ENCODE measurements at places on chromosomes 7 and 10.

DNA sequence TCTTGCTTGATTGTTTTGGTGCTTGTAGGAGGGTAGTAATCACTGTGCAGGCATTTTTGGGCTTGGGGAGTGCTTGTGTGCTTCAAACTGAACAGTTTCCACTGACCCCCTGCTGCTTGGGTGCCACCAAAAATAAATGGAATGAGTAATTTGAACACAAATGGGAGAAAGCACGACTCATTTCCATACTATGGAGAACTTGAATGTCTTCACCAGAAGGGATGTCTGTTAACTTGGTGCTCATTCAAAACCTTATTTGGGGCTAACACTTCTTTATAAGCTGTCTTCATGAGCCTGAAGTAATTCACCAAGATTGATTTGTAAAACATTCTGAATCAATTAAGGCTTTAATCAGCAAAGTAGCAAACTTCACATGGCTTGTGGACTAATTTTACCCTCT is 560.3 kb downstream of the SDK1 start:
- DNase-seq = no peak

GRCh38 chr10:78687626-78688025 is 381.1 kb upstream of the ZMIZ1 start:
- no peak for DNase-seq

DNA sequence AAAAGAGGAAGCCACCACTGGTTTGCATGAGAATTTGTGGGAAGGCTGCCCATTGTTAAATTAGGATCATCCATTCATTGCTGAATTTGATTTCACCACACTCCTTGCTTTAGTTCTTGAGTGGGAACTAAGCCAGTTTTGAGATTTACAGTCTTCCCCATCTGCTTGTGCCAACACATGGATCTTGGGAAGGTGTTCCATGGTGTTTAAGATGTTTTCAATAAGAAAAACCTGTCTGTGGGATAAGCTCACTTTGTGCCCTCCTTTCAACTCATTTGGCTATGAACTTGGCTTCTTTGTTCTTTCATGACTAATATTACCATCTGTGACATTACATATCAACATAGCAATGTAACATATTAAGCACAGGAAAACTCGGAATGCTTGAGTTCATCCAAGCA is 73.2 kb downstream of the INHBA start:
- no peak for DNase-seq

GRCh38 chr7:120684463-120684862 is 173.5 kb downstream of the TSPAN12 start:
- no peak for DNase-seq

GRCh38 chr7:133155642-133156041 is 73.8 kb upstream of the CHCHD3 start:
- no peak for DNase-seq

GRCh38 chr7:148337246-148337965 is 253.2 kb upstream of the C7orf33 start:
- DNase-seq = no peak

GRCh38 chr7:82839555-82839954 is 323.1 kb downstream of the PCLO start:
- no peak for DNase-seq

- no peak for DNase-seq
Measured at GRCh38 chr10:129547608-129548007, 80.6 kb downstream of the MGMT start.

DNA sequence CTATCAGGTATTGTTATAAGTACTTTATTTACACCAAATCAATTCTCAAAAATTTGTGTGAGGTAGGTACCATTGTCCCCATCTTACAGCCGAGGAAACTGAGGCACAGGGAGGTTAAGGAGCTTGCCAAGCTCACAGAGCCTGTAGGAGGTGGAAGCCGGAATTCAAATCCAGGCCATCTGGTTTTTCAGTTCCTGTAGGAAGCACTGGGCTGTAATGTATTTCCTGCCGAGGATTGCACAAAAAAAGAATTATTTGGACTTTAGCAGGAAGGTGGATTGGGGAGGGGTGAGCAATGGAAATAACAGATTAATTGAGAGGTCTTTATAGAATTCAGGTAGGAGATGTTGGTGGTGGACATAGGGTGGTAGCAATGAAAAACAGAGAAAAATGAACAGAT is 315.3 kb upstream of the AUTS2 start:
- no peak for DNase-seq

DNA sequence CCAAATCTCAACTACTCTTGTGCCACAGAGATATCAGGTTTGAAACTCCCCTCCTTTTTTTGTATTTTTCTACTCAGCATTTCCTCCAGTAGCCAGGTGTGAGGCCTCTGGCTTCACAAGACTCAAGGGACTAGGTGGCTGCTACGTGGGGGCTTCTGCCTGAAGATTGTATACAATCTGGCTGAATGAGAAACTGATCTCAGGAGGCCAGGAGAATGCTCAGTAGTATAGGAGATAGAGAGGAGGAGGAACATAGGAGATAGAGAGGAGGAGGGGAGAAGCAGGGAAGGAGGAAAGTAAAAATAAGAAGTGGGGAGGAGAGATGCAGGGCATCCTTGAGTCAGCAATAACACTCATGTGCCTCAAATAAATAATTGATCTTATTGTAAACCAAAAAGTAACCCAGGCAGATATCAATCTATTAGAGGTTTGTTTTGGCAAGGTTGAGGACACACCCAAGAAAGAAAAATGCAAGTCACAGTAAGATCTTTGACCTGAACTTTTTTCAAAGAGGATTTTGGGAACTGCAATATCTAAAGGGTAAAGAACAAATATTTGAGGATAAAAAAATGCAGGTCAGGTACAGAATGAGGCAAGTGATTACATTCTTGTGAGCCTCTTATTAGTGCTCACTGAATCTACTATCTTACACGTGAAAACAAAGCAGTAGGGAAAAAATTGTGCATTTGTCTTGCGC is 36.8 kb downstream of the AKR1C8 start:
- no peak for DNase-seq

GRCh38 chr10:13792006-13792405 is 205.2 kb downstream of the PRPF18 start:
- DNase-seq = no peak

DNA sequence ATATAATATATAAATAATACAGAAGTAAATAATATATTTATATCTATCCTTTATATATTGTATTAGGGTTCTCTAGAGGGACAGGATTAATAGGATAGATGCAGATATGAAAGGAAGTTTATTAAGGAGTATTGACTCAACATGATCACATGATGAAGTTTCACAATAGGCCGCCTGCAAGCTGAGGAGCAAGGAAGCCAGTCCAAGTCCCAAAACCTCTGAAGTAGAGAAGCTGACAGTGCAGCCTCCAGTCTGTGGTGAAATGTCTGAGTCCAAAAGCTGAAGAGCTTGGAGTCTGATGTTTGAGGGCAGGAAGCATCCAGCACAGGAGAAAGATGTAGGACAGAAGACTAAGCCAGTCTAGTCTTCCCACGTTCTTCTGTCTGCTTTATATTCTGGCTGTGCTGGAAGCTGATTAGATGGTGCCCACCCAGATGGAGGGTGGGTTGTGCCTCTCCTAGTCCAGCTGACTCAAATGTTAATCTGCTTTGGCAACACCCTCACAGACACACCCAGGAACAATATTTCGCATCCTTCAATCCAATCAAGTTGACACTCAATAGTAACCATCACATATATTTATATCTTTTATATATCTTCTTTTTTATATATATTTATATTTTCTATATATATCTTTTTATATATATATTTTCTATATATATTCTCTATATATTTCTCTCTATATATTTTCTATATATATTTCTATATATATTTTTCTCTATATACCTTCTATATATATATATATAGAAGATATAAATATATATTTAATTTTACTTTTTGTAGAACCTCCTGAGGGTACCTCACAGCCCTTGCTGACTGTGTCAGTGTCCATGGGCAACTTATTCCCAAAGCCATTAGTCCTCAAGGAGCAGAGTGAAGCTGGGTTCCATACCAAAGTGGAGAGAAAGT is 24.6 kb upstream of the AKR1B10 start:
- DNase-seq = no peak

- DNase-seq = no peak
Measured at GRCh38 chr10:43272030-43272429, 5.2 kb upstream of the RASGEF1A start.

GRCh38 chr7:151077705-151078232 is 2.8 kb downstream of the FASTK start:
- no peak for DNase-seq

GRCh38 chr10:61845950-61846268 is 55.6 kb upstream of the ARID5B start:
- no peak for DNase-seq

DNA sequence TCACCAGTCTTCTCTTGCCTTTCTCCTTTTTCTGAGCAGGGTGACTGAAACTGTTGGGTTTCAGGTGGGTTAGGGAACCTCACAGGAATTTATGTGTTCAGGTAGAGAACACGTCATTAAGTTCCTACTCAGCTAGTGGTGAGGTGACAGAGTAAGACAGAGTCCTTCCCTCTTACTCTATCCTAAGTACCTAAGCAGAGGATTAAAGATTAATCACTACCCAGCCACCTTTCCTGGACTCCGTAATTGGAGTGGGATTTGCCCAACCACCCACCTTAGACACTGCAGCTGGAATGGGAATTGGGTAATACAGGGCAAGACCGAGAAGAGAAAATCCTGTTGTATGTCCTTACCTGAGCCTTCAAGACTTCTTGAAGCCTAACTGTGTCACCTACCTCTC is 158.1 kb downstream of the LRRC4 start:
- peak; percentile 65 for DNase-seq

GRCh38 chr10:105195831-105196230 is 554.7 kb downstream of the SORCS3 start:
- DNase-seq = no peak

DNA sequence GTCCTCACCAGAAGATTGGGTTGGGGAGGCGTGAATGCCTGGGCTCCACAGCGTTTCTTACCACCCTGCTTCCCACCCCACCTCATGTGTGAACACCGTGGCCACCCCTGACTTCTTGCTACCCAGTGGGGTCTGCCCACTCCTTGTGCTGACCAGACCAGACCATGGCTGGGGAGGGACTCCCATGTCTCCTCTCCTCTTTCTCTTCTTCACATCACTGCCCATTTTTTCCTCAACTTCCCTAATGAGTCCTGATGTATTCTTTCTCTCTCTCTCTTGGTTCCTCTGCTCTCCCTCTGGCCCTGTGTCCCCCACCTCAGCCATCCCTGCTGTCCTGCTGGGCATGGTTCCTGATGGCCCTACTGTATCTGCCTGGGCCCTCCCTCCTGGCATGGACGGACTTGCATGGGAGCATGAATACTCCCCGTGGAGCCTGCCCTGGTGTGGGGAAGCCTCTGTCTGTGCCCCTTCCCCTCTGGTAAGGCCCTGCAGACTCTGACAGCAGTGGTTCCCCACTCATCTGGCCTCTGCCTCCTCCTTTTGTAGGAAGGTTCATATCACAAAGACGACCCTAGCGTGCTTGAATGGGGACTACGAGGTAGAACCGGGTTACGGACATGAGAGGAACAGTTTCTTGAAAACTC is 85.5 kb downstream of the ADCY1 start:
- no peak for DNase-seq

DNA sequence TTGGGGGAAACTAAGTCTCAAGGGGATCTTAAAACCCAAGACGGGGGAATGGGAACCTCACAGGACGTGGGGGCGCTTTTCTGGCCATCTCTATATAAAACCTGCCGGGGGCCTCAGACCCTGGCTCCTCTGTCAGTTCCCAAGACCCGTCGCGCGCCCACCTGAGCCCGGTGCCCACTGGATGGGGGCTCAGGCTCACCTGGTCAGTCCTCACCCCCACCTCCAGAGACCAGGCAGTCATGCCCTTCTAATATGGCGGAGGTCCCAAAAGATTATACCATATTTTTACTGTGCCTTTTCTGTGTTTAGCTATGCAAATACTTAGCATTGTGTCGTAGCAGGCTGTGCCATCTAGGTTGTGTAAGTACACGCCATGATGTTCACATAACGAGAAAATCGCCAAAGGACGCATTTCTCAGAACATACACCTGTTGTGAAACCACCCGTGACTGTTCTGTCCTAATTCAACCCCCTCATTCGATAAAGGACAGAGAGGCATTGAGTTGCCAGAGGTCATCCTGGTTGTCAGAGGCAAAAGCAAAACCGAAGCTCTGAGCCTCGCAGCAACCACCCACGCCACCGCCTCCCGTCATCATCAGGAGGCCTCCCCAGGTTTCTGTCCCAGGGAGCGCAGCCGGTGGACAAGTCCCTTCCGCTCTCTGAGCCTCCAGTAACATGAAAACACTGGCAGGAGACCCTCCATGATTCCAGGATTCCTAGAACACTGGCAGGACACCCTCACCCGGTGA is 28.9 kb downstream of the OAT start:
- DNase-seq = no peak

GRCh38 chr10:131982185-131982756 is 548 bp upstream of the BNIP3 start:
- no peak for DNase-seq

GRCh38 chr10:132638130-132638515 is 100.5 kb downstream of the INPP5A start:
- DNase-seq = no peak

DNA sequence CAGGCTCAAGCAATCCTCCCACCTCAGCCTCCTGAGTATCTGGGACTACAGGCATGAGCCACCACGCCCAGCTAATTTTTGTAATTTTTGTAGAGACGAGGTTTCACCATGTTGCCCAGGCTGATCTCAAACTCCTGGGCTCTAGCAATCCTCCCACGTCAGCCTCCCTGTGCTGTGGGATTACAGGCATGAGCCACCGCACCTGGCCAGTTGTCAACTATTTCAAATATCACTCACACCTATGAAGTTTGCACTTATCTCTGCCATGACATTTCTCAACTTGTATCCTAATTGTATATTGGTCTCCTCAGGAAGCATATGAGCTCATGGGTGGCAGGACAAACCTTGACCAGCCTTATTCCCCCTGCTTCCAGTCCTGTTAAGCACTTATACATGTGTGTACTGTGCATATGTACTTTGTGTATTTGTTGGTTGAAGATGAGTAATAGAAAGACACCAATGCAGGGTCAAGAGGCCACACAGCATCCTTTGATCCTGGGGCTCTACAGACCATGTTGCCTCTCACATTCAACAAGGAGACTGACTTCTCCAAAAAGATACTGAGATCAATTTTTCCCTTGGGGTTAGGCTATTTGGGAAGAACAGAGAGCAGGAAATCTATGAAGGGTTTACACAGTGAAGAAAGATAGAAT is 82.2 kb downstream of the SLC16A9 start:
- DNase-seq = no peak

- no peak for DNase-seq
Measured at GRCh38 chr7:6271060-6271658, 1.3 kb downstream of the CYTH3 start.

- DNase-seq = no peak
Measured at GRCh38 chr7:129947049-129947448, 5.7 kb downstream of the UBE2H start.

DNA sequence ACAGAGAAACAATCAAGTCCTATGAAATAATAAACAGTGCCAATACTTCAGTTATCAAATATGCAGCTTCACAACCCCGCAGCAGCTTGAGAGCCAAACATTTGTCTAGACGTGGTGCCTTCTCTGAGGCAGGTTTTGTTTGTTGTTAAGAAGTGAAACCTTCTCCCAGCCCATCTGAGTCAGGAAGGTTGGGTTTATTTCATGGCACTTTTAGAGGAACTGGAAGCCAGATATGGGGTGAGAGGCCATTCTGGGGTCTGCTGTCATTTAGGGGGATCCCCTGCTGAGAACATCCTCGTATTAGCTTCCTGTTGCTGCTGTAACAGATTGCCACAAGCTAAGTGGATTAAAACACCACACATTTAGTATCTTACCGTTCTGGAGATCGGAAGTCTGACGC is 113.6 kb downstream of the GRK5 start:
- no peak for DNase-seq

GRCh38 chr10:7152982-7153381 is 257.9 kb downstream of the SFMBT2 start:
- no peak for DNase-seq

GRCh38 chr7:113094517-113095249 is 8.1 kb upstream of the GPR85 start:
- DNase-seq = no peak

All from NCI-H524 treated with DMSO at 0.1 percent for 48 hours (cell line).